ENCODE measurements at places on chromosomes 3 and 15.

GRCh38 chr3:134650431-134651346 is at the start of gene KY:
KY (minus strand) TSS chr3:134651022; CDS start chr3:134650960, 62 bp downstream.
- no peak for DNase-seq

DNA sequence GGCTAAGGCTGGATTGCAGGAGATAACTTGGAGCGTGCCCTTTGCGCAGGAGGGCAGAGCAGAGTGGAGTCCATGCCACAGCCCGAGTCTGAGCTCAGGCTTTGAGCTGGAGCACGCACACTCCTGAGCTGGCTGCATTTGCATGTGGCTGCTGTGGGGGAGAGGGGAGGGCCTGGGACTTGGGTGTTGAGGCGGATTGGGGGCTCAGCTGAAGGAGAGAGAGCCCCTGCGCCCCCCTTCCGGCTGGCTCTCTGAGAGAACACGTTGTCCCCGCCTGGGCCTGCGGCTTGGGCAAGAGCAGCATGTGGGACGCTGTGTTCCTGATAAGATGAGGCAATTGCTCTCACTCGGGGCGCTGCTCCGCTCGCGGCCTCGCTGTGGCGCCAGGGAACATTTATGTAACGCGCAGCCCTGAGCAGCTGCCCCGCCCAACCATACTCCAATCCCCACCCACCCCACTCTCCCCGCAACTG is 39.1 kb downstream of the KLF13 start:
- DNase-seq, result no peak

DNA sequence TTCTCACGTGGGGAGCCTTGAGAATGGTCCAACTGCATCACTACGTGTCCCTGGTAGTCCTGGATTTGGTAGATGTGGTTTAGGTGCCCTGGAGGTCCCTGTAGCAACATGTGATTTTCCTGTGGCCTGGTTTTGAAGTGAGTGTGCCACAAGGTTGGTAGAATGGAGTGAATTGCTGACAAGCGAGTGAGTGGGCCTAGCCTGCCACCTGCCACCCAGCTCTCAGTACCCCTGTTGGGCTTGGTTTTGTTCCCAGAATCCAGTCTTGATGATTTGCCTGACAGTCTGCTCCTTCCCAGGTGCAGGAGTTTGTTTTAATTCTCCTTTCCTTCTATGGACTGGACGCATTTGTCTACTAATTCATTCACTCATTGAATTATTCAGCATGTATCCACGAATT is 19.4 kb downstream of the RPLP1 start:
- no peak for DNase-seq

- no peak for DNase-seq
Observed at GRCh38 chr15:62564886-62565633, 400.0 kb upstream of the C2CD4B start.

GRCh38 chr3:63352008-63352279 is 73.8 kb downstream of the SYNPR start:
- no peak for DNase-seq

- no peak for DNase-seq
Observed at GRCh38 chr3:25910997-25911396, 121.1 kb downstream of the OXSM start.

- DNase-seq, result peak; percentile 65
Observed at GRCh38 chr3:16012086-16012485, 162.4 kb upstream of the GALNT15 start.

- DNase-seq, result no peak
Observed at GRCh38 chr15:101307048-101307896, 12.2 kb upstream of the SNRPA1 start.

- DNase-seq, result no peak
Observed at GRCh38 chr15:81567924-81568323, 193.9 kb upstream of the TMC3 start.

- DNase-seq, result no peak
Observed at GRCh38 chr3:127888564-127889107, 26.4 kb upstream of the KBTBD12 start.

- DNase-seq, result no peak
Observed at GRCh38 chr15:67914537-67915460, 75.0 kb upstream of the RNU6-1 start.

DNA sequence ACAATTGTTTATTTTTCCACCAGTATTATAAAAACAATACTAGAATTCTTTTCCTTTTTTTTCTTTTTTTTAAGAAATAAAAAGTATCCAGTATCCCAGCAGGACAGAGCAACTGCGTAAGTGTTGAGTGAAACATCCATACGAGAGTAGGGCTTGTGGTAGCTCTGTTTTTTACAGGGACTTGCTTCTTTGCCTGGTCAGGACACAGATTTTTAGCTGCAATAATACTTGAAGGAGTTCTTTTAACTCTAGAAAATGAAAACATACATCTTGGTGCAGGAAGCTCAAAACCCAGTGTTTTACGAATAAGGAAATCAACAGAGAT is 297.7 kb upstream of the NR2E3 start:
- DNase-seq, result no peak

DNA sequence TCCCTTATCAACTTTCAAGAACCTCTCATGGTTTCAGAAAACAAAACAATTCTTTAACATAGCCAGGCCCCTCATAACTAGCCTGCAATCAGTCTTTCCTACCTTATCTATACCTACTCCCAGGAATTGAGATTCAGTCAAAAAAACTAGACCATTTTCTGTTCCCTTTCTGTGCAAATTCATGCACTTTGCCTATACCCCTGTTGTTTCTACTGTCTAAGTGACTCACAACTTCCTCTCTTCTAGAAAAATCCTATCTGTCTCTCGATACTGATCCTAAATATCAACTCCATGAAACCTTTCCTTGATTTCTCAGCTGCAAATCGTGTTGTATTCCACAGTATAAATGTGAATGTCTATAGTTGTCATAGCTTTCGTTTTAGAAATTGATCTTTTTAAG is 10.9 kb upstream of the IL1RAP start:
- DNase-seq, result no peak

DNA sequence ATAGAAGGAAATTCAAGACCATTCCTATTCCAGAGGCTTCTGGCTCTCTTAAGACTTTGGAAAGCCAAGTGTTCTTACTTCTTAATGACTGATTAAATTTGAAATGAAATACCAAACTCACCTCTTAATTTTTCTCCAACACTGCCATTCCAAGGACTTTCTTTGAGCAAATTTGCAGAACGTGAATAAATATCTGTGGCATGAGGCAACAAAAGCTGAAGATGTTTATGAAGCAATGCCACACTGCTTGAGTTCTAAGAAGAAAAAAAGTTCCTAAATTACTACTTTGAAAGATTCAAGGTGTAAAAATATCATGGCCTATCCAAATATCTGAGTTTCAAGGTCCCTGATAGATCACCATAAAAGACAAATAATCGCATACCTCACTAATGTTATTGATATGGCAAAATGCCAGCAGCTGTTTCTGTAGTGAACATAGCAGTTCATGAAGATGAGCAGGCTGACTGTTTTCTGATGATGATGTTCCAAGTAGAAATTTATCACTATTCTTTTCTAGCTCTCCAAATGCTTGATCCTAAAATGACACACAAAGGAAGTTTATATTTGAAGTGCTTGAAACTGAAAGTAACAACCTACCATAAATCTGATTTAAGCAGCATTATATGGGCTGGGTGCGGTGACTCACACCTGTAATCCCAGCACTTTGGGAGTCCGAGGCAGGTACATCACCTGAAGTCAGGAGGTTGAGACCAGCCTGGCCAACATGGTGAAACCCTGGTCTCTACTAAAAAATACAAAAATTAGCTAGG is 104.4 kb downstream of the HERC1 start:
- no peak for DNase-seq

GRCh38 chr15:82530606-82531379 is 9.5 kb downstream of the RPS17 start:
- DNase-seq, result peak; percentile 51

DNA sequence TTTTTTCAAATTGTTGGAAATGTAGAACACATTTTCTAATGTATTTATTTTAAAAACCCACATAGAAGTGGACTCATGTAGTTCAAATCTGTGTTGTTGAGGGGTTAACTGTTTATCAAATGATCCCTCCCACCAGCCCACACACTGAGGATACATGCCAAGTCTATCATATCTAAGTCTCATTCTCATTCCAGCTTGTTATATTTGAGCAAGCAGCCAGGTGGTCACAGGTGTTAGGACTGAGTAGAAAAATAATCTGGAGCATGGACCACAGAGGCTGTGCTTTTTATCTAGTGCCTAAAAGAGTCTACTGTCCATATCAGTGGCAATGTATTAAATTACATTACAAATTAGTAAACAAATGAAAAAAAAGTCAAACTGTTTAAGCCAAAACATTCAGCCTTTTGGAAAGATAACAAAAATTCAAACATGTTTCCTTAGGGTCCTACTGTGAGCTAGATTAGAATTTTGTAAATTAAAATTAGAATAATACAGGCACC is 20.7 kb upstream of the SPESP1 start:
- DNase-seq, result no peak

DNA sequence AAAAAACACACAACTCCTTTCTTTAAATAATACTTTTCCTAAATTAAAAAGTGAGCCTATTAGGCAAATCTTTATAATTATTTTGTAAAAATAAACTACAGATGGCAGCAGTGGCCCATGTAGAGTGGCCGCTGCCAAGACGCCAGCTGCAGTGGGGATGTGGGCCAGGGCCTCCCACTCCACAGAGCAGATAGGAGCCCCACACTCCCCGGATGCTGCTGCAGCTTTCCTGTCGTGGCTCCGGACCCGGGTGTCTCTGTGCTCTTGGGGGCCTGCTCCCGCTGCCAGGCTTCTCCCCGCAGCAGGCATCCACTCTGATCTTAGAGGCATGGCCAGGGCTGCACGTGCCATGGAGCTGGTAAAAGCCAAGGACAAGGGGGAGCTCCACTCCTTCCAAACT is 67.5 kb downstream of the PROS1 start:
- no peak for DNase-seq

DNA sequence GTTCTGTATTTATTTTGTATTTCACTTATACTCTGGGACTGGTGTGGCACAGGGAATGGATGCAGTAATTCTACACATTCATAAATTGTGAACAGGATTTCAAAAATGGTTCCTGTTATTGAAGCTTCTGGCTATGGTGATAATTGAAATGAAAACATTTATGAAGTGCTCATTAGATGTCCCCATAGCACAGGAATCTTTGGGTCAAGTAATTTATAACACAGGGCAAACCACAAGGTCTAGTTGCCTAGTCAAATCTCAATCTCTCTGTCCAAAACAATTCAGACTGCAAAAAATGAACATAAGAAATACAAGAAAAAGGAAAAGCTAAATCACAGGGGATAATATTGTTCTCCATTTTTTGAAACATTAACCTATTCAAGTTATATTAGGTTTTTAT is 117.5 kb upstream of the PTPRG start:
- DNase-seq, result no peak

DNA sequence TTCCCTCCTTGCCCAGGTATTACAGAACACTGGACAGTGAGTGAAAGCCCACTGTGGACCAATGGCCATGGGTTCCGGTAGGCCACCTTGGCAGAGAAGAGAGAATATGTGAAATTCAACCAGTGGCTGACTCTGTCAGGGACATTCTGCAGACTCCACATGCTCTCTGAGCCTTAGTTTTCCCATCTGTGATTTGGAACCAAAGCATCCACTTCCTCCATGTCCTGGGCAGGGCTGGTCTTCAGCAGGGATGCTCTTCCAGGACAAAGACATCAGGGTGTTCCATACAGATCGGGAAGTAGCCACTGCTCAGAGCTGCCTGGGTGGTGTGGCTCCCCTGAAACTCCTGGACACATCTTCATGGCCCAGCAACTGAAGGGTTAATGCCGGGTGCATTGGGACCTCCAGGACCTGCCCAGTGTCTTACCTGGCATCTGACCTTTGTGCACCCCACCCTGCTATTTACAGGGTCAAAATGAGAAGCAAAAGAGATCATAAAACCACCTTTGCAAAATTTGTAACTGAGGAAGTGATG is 28.3 kb upstream of the TRPM1 start:
- no peak for DNase-seq

- DNase-seq, result no peak
Observed at GRCh38 chr3:68874551-68875348, 57.6 kb downstream of the TAFA4 start.

- DNase-seq, result no peak
Observed at GRCh38 chr3:28646435-28646834, 297.8 kb upstream of the AZI2 start.

DNA sequence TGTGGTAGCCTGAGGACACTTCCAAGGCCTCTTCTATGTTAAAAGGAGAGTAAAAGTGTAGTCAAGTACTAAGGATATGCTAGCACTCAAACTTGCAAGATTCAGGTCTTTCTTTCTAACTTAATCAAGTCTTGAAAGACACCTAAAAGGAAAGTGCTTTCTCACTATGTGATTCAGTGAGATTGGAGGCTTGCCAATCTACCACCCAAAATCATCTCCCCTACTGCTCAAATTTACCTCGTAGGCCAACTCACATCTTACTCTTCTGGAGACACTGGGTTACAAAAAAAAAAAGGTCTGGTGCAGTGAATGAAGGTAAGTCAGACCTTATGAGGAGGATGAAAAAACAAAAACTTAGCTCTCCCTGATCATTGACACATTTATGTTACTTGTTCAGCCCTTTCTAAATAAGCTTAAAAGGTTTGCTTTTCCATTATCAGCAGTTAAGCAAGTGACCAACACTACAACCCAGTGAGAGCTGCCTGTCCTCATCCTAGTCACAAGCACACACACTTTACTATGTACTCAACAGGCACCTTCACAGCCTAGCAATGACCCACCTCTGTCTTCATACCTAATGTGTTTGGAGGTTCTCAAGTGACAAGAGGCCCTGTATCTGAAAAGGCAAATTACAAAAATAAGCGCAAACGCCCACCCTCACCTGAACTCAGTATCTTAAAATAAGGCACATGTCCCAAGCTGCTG is 19.6 kb downstream of the SUMF1 start:
- no peak for DNase-seq

DNA sequence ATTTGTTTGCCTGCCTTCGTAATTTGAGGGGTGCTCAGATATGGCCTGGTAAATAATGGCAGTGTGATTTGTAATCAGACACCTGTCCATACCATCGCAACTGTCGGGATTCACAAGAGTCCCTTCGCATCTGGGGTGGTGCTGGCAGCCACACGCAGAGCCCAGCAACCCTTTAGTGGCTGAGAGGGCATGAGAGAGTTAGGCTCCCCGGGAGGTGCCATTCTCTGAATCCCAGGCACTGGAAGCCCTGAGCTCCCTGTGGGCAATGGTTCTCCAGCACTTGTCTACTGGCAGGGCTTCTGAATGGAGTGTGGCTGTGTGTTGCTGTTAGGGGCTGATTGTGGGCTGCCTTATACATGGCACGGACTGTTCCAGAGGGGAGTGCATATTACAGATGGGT is 230.1 kb downstream of the EBLN2 start:
- no peak for DNase-seq

- DNase-seq, result no peak
Observed at GRCh38 chr3:140089403-140090072, 154.6 kb downstream of the CLSTN2 start.

Data from HS-27A (cell line).